ENCODE measurements at places on chromosomes 12 and 14.
A peak's percentile ranks its signal among the peaks of the same experiment; 100 is the strongest.

- DNase-seq, result no peak
These were observed 445.6 kb upstream of the PDE3A start for GRCh38 chr12:19922717-19923116.

DNA sequence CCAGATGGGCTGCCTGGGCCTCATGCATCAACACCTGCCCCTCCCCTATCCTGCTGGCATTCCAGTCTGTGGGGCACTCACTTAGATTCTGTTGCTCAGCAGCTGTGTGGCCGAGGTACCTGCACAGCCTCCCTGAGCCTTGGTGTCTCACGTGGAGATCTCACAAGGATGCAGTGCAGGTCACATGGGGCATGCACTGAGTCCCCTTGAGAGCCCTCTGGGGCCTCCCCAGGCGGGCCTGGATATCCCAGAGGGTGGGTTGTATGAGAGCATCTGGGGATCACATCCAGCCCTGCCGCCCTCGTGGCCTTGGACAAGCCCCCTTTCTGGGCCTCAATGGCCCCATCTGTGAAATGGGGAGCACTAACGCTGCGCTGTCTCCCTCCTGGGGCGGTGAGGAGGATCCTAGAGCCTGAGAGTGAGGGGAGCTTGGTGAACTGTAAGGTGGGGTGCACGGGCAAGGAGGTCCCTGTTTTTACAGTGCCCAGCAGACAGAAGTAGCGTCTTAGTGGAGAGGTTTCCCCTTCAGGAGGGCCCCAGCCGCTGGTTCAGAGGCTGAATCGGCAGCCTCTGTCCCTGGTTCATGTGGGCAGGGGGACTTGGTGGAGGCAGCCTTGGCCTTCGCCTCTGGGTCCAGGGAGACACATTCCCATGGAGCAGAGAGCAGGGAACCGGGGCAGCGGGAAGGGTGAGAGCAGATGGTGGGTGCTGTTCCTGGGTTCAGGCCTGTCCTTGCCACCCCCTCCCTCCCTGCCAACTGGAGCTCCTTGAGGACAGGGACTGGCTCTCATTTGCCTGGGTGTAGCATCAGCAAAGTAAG lies 791 bp upstream of the SLC25A47 start:
- DNase-seq, result no peak

- DNase-seq, result peak; percentile 64
These were observed 6.3 kb downstream of the CLEC2A start for GRCh38 chr12:9925705-9926393.

GRCh38 chr12:12922978-12923377 lies 29.0 kb downstream of the GPRC5D start:
- no peak for DNase-seq

DNA sequence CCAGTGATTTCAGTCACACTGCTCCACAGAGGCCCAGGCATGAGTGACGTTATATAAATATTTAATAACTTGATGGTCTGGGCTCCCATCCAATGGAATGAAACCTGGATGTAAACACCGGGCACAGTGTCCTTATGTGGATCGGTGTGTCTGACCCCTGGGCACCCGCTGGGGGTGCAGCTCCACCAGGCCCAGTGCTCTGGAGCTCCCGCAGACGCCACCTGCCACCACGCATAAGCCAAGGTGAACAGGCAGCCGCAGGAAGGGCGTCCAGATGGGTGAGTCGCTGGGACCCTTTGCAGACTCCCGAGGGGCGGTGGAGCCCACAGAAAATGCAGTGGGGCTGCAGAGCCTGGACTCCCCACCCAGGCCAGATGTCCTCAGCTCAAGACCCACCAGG lies 121.6 kb downstream of the SCARB1 start:
- no peak for DNase-seq

DNA sequence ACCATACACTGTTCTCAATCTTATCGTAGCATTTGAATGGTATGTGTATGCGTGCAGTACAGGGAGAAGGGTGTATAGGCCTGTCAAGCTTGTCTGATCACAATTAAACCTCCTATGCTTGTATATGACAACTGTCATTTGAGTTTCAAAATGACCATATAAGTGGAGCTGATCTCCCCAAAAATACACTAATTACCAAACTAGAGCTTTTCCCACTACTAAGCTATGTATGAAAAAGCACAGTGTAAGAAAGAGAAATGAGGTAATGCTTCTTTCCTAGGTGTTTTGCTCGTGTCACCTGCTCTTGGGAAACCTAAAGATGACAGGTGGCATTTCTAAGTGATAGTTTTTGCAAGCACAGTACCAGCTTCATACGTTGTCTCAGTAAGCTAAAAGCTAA lies 1.1 kb upstream of the STK38L start:
- DNase-seq, result no peak

DNA sequence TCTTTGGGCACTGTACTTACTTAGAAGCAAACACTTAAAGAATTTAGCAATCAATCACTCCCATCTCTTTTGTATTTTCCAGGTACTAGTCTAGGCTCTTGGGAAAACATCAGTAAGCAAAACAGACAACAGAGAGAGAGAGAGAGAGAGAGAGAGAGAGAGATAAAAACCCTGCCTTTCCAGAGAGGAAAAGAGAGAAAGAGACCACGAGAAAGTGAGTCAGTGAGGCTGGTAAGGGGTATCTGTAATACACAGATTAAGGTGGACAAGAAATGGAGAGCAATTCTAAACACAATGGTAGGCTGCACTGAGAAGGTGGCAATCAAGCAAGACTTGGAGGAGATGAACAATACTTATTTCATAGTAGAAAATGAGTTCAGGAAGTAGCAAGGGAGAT lies 119.9 kb upstream of the OVCH1 start:
- no peak for DNase-seq

- peak; percentile 30 for DNase-seq
These were observed 36.8 kb downstream of the DAD1 start for GRCh38 chr14:22552001-22552826.

- no peak for DNase-seq
These were observed 80.0 kb downstream of the AACS start for GRCh38 chr12:125145196-125145595.

DNA sequence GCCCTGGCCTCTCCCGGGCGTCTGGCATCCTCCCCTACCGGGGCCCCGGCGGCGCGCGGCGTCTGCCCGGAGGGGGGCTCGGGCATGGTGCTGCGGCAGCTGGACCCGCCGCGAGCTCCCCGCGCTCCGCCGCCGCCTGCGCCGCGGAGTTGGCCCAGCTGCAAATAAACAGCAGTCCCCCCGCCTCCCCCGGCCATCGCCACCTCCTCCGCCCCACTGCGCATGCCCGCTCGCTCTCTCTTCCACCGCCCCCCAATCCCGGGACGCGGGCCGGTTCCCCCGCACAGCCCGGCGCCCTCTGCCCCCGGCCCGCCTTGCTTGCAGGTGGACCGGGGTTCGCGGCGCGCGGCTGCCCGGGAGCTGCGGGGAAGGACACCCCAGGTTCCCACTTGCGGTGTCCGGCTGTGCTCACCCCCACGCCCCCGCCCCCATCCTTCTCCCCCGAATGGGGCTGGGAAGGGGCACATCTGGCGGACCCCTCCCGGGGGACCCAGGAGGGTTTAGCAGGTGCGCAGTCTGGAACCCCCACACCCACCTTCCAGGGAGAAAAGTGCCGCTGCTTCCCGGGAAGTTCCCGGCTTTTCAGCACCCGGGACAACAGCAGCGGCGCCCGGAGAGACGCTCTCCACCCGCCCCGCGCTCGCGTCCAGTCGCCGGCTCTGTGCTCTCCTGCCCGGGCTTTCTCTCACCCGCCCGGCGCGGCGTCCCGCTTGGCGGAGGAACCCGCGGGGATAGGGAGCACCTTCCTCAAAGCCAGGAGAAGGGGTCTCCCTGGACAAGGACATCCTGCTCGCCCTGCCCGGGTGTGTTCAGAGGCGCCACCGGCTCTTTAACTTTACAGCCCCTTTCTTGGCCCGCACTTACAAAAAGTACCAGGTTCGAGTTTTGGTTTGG lies at the start of gene TMTC1:
TSS of gene TMTC1 (minus strand) at position 170 of the 894 bp plus-strand sequence. CDS start 191 bp downstream, outside the sequence.
- no peak for DNase-seq
